ENCODE measurements at places on chromosomes 3 and 15. TPM values are rescaled to one million over a fixed set of nuclear protein-coding genes. Genes with fewer than 3 reads are reported as not detected.

- peaks cover 57% of the 10 kb centered on the region for H3K27me3 ChIP-seq
- no peak for DNase-seq
- H3K4me3 ChIP-seq, result no peak overlapping the region
Measured at GRCh38 chr15:94587113-94587512, 355.8 kb downstream of the MCTP2 start.

DNA sequence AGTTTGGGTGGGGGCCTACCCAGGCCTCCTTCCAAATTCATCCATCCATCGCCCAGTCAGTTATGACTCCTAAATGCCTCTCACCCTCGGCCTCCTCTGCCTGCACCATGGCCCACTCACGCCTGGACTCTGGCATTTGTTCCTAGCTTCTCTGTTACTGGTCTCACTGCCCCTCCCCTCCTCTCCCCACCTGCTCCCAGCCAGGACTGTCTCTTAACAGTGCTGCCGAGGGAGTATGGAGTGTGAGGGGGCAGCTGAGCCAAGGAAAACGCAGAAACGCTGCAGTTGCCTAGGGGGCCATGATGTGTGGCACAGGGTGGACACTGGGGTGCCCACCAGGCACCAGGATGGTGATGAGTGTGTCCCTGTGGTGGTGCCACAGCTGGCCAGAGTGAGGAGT lies 3.1 kb downstream of the RCCD1 start:
- no peaks in the 10 kb centered on the region for H3K27me3 ChIP-seq
- peak overlapping the region; percentile 48 for H3K27ac ChIP-seq
- peaks cover 24% of the 10 kb centered on the region for H3K4me1 ChIP-seq
- peak overlapping the region; percentile 78 for H3K4me3 ChIP-seq

- DNase-seq, result no peak
- H3K4me3 ChIP-seq, result no peak overlapping the region
- no peak overlapping the region for H3K27ac ChIP-seq
- no peaks in the 10 kb centered on the region for H3K36me3 ChIP-seq
- peaks cover 8% of the 10 kb centered on the region for H3K27me3 ChIP-seq
- H3K4me1 ChIP-seq, result peaks cover 15% of the 10 kb centered on the region
Measured at GRCh38 chr15:41160639-41161315, 44.7 kb upstream of the INO80 start.

GRCh38 chr3:152121270-152121636 lies 147.5 kb upstream of the MBNL1 start:
- no peak for DNase-seq
- peaks cover 1% of the 10 kb centered on the region for H3K36me3 ChIP-seq
- no peak overlapping the region for H3K4me3 ChIP-seq
- peaks cover 8% of the 10 kb centered on the region for H3K27me3 ChIP-seq
- no peak overlapping the region for H3K27ac ChIP-seq

DNA sequence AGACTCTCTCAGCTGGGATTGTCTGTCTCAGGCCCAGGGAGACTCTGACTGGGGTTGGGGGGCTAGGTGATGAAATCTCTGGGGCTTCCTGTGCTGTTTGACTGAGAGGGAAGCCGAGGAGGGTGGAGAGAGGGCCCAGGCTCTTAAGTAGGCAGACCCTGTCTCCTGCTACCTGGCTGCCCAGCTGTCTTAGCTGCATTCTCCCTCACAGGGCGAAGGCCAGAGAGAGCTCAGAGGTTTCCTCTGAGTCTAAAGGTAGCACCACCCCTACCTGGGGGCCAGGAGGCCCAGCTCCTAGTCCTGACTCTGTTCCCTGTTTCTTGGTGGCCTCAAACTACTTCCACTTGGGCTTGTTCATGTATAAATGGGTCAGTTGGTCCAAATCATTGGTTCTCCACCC lies 24.4 kb downstream of the SMAD6 start:
- H3K4me1 ChIP-seq, result peaks cover 5% of the 10 kb centered on the region
- peaks cover 6% of the 10 kb centered on the region for H3K27me3 ChIP-seq
- H3K36me3 ChIP-seq, result peaks cover 2% of the 10 kb centered on the region
- H3K4me3 ChIP-seq, result no peak overlapping the region
- no peak overlapping the region for H3K27ac ChIP-seq

DNA sequence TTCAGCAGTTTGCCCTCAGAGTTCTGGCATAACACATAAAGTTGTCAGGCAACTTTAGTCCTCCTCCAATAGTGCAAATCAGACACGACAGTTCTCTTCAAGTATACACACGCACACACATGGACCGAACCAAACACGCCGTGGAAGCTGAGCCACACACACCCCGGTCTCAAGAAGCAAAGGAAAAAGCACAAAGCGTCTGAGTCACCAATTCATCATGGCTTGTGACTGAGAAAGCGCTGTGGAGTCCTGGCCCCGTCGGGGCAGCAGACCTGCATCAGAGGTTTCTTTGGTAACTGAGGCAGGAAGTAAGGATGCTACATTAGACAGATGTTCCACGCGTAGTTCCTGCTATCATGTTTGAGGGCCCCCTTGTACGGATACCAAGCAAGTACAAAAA lies 85.7 kb downstream of the VGLL4 start:
- DNase-seq, result no peak
- H3K27ac ChIP-seq, result peak overlapping the region; percentile 31
- H3K4me3 ChIP-seq, result no peak overlapping the region
- peaks cover 6% of the 10 kb centered on the region for H3K4me1 ChIP-seq
- peaks cover 16% of the 10 kb centered on the region for H3K36me3 ChIP-seq

DNA sequence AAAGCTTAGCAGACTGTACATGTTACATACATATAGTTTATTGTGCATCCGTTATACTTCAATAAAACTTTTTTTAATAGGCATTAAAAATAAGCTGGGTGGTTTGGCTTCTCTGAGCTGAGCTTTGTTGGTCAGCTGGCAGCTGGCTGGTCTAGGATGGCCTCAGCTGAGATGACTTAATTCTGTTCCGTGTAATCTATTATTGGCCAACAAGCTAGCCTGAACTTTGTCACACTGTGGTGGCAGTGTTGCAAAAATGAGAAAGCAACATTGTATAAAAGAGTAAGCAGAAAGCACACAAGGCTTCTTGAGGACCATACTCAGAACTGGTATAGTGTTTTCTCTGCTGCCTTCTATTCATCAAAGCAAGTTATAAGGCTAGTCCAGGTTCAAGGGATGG lies 45.2 kb downstream of the CGGBP1 start:
- H3K4me3 ChIP-seq, result no peak overlapping the region
- DNase-seq, result no peak
- H3K27me3 ChIP-seq, result peaks cover 17% of the 10 kb centered on the region
- H3K4me1 ChIP-seq, result peaks cover 14% of the 10 kb centered on the region

GRCh38 chr3:94185753-94186152 lies 122.9 kb downstream of the NSUN3 start:
- no peak overlapping the region for H3K4me3 ChIP-seq
- no peaks in the 10 kb centered on the region for H3K4me1 ChIP-seq
- DNase-seq, result no peak

DNA sequence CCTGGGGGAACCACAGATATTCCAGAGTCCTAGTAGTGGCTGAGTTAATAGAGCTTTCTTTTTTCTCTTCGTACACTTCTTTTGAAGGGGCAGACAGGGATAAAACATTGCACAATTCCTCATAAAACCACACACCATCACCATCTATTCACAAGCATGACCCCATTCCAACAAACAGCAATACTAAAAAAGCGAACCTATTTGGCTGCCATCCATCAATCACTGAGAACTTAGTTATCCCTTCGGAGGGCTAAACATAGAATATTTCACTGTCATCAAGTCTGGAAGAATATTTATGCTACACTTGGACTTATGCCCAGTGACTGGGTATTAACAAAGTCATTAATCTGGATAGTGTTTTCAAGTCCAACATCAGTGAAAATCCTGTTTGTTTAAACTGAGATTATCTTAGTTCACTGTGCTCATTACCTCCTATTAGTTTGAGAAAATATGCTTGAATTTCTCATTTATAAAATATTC lies 80.3 kb upstream of the PRTG start:
- H3K4me3 ChIP-seq, result no peak overlapping the region
- no peaks in the 10 kb centered on the region for H3K27me3 ChIP-seq
- no peaks in the 10 kb centered on the region for H3K36me3 ChIP-seq
- H3K4me1 ChIP-seq, result peaks cover 6% of the 10 kb centered on the region

DNA sequence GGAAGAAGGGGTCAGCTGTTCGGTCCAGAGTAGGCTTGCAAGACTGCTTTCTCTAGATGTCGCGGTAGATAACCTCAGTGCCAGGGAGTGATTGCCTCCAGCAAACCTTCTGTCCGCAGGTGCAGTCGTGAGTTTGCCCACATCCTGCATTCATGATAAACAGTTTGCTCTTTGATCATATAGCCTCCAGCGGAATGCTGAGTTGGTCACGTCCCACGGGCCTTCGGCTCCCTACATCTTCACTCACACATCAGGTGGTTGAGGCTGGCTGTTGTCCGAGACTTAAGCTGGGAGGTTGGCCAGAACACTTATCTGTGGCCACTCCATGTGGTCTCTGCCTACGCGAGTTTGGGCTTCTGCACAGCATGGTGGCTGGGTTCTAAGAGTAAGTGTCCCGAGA lies 62.1 kb upstream of the NR2C2 start:
- peaks cover 2% of the 10 kb centered on the region for H3K36me3 ChIP-seq
- peaks cover 49% of the 10 kb centered on the region for H3K4me1 ChIP-seq
- peak overlapping the region; percentile 31 for H3K4me3 ChIP-seq
- no peak overlapping the region for H3K27ac ChIP-seq
- DNase-seq, result no peak

DNA sequence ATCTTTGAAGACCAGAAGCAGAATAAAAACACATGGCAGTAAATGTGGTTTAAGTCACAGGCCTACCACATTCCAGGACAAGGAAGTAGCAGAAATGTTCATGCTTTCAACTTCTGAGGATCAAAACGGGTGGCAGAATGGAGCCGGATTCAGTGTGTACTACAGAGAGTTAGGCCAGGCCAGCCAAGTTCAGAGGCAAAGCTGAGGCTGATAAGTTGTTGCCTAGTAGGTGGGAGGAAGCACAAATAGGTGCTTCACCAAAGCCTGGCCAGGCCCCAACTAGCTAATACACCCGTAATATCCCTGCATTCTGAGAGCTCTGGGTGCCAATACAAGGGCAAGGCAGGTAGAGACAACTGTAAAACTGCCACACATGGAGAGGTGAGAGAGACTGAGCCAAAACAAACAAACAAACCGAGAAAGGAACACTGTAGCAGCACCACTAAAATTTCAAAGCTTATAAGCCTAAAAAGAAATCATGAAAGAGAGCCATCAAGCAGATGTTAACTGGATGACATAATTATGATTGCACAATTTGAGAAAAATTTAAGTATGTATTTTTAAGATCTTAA lies 156.4 kb upstream of the CBLB start:
- no peaks in the 10 kb centered on the region for H3K27me3 ChIP-seq
- H3K4me3 ChIP-seq, result no peak overlapping the region
- H3K4me1 ChIP-seq, result peaks cover 7% of the 10 kb centered on the region
- H3K36me3 ChIP-seq, result peaks cover 7% of the 10 kb centered on the region

DNA sequence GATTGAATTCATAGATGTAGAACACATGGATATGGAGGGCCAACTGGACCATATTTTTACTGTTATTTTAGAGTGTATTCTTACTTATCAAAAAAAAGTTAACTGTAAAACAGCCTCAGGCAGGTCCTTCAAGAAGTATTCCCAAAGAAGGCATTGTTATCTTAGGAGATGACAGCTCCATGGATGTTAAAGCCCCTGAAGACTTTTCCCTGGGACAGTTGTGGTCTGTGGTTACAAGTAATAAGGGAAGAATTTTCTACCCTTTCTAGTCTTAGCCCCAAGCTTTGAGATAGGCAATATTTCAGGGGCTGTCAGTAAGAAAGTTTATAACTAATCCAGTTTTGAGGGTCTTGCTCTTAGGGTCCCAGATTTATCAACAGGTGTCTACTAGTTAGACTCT lies 62.5 kb downstream of the LRRC49 start:
- no peaks in the 10 kb centered on the region for H3K4me1 ChIP-seq
- no peak overlapping the region for H3K27ac ChIP-seq
- H3K27me3 ChIP-seq, result peaks cover 15% of the 10 kb centered on the region
- DNase-seq, result no peak
- no peak overlapping the region for H3K4me3 ChIP-seq
- no peaks in the 10 kb centered on the region for H3K36me3 ChIP-seq

- no peaks in the 10 kb centered on the region for H3K27me3 ChIP-seq
- H3K27ac ChIP-seq, result no peak overlapping the region
- no peak for DNase-seq
- peaks cover under 1% of the 10 kb centered on the region for H3K4me1 ChIP-seq
- H3K4me3 ChIP-seq, result no peak overlapping the region
- peaks cover 35% of the 10 kb centered on the region for H3K36me3 ChIP-seq
Measured at GRCh38 chr15:40737048-40737447, 18.0 kb downstream of the RMDN3 start.

- H3K27me3 ChIP-seq, result peaks cover 7% of the 10 kb centered on the region
- H3K4me1 ChIP-seq, result no peaks in the 10 kb centered on the region
Measured at GRCh38 chr3:196202516-196202970, 8.7 kb downstream of the ZDHHC19 start.

GRCh38 chr15:60635507-60636352 lies 156.8 kb upstream of the ICE2 start:
- no peak for DNase-seq
- H3K4me3 ChIP-seq, result no peak overlapping the region
- no peak overlapping the region for H3K27ac ChIP-seq

DNA sequence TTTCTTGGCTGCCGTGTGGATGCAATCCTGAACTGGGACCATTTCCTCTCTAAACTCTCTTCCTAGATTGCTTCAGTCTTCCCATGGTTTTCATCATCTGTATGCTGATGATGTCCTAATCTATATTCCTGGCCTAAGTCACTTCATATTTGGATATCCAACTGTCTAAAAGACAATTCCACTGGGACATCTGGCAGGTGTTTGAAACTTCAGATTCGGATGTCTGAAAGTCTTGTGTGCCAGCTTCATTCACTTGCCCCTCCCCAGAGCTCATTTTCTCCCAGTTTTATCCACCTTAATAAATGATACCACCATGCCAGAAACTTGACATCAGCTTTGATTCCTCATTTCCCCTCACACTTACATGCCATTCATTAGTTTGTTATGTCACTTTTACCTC lies 134.9 kb upstream of the PTX3 start:
- H3K27ac ChIP-seq, result no peak overlapping the region
- H3K27me3 ChIP-seq, result peaks cover 2% of the 10 kb centered on the region
- no peaks in the 10 kb centered on the region for H3K36me3 ChIP-seq
- H3K4me3 ChIP-seq, result no peak overlapping the region
- H3K4me1 ChIP-seq, result no peaks in the 10 kb centered on the region

DNA sequence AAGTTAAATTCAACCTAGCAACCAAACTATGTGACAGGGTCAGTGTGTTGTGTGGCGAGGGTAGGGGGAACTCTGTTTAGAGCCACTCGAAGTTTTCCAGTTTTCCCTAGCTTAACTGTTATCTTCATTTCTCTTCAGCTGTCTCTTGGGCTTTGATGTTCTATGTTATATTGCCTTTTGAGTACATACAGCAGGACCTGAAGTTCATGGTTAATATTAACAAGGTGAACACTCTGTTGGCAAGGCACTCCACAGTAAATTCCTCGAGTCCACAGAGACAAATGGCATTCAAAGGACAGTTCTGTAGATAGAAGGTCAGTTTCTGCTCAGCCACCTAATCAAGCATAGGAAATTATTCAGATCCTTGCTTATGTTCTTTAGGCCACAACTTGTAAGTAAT lies 147.9 kb upstream of the DPH6 start:
- H3K27ac ChIP-seq, result no peak overlapping the region
- H3K36me3 ChIP-seq, result no peaks in the 10 kb centered on the region
- no peak overlapping the region for H3K4me3 ChIP-seq
- DNase-seq, result no peak
- peaks cover 6% of the 10 kb centered on the region for H3K27me3 ChIP-seq

Gene LRRC15
- total RNA-seq, result not detected

Gene FAM131A
- 7.5 TPM for total RNA-seq

Gene HEMK1
- 58.0 TPM for total RNA-seq

Gene C2CD4A
- total RNA-seq, result 0.17 TPM

Gene SLC2A2
- total RNA-seq, result not detected
